ENCODE measurements at places on chromosomes 1 and 21. TPM values are rescaled to one million over a fixed set of nuclear protein-coding genes. Genes with fewer than 3 reads are reported as not detected.

CDK11B gene
- total RNA-seq = 15.1 TPM

EXO1 gene
- 26.1 TPM for total RNA-seq

OLIG1 gene
- total RNA-seq = not detected

- no peak for DNase-seq
Measured at GRCh38 chr1:112818990-112819689, 104.0 kb upstream of the PPM1J start.

DNA sequence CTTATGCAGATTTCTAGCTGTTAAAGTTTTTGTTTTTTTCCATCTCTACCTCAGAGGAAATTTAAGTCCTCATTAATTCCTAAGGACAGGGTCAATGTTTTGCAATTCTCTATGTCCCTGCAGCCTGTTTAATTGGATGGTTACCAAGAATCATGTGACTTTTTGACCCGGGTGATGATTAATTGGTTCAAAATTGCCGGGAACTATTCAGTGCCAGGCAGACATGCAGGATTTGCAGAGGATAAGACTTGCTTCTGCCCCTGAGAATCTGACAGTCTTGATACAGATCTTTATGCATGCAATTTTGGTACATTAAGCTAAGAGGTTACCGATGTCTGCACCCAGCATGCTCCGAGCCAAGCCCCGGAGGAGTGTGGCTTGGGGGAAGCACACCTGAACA is 87.9 kb downstream of the PLPP3 start:
- no peak for DNase-seq

GRCh38 chr1:67175530-67176087 is 9.4 kb downstream of the IL23R start:
- DNase-seq = no peak
